ENCODE measurements at places on chromosomes 2 and 18.

DNA sequence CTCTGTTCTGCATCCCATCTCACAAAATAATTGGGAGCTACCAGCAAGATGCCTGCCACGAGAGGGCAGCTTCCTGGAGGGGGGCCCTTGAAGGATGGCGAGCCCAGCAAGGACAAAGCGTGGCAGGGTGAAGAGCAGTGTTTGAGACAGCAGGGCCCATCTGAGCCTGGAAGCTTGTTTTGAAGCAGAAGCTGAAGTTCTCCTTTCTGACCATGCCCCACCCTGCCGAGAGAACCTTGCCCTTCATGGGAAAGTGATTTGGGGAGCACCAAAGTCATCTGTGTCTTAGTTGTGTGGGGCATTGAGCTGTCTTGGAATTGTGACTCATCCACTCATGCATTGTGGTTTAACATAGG is 216.3 kb downstream of the BCL11A start:
- peak; percentile 40 for DNase-seq

GRCh38 chr2:219219784-219220532 is 1.2 kb upstream of the ABCB6 start:
- DNase-seq: no peak

DNA sequence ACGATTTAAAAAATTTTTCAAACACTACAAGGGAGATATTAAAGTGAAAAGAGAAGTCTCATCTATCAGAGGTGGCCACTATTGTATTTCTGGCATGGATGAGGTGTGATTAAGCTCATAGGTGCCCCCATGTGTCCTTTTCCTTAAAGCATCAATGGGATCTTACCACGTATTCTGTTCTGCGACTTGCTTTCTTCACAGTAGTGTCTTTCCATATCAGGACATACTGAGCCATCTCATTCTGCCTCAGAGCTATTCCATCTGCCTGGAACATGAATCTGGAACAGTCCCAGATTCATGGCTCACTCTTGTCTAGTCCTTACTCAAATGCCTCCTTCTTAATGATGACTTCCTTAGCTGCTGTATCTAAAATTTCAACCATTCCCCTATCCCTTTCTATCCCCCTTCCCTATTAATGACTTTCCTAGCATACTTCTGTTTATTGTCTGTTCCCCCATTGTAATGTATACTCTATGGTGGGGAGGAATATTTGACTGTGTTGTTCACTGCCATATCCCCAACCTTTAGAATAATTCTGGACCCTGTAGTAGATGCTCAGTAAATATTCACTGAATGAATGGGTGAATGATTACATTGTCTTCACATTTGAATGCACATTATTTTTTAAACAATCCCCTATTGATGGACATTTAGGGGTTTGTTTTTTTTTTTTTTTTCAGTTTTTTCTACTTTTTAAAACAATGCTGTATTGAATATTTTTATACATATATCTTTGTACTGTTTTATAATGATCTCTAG is 11.1 kb downstream of the STAMBP start:
- no peak for DNase-seq

DNA sequence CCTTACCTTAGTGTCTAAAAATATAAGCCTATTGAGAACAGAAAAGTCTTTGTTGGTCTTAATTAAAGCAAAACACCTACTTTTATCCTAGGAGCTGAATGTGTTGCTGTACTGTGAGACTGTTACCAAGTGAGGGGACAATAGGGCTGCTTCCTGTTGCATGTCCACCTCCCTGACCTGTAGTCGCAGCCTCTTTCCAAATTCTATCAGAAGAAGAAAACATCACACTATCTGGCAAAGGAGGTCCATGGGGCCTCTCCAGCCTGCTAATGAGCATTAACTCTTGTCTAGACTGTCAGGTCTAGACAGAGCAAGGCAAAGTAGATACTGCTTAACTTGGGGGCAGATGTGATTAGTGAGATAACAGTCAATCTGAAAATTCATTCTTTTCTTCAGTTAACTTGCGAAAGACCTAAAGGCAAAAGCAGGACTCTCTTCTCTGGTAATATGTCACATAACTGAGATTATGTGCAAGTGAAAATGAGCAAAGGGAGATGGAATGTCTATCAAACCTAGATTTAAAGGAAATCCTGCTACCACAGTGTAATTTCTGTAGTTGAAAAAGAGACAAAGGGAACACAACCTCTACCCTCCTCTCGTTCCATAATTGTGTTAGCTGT is 66.9 kb downstream of the CDH20 start:
- no peak for DNase-seq

GRCh38 chr2:202932425-202933138 is 20.5 kb downstream of the CARF start:
- DNase-seq: no peak

DNA sequence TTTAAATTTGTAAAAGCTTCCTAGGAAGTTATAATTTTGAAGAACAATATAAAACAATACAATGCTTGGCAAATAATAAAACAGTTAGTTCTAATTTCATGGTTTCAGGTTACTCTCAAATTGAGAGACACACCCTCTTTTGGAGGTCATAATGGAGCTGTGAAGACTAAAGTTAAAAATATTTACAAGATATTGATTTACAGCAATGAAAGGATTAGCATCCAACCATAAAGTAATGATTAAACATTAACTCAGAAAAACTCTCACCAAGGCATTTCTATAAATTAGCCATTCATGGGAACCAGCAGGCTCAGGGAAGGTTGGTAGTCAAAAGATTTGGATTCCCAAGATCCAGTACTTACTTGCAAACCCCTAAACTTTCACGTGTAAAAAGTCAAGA is 6.4 kb downstream of the DPP4 start:
- DNase-seq: no peak

- no peak for DNase-seq
These were observed 491.9 kb upstream of the CHAC2 start for GRCh38 chr2:53275743-53276142.

DNA sequence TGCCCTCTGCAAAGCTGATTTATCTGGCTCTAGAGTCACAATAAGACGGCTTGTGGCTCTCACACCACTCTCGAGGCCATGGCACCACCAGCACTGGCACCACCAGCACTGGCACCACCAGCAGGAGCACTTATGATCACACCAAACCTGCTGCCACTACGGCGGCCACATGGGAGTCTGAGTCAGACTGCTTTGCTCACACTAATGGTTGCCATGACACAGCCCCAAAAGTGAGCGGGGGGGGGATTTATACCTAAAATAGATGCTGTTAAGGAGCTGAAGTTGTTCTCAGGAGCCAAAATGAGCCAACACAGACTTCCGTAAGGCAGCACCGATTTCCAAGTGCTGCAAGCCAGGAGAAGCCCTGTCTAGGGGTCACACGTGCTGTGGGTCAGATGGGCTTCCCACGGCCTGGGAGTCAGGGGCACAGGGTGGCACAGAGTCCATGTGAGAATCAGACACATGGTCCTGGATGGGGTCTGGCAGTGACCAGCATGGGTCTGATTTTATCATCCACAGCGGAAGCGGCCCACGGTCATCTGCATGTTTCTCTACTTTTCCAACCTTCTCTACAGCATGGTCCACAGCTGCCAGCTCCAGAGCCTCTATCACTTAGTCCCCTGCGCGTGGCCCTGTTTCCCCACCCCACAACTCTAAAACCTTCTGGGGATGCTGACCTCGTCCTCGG is 16.7 kb downstream of the DNMT3A start:
- no peak for DNase-seq

GRCh38 chr2:172993931-172994717 is 81.5 kb upstream of the MAP3K20 start:
- DNase-seq: peak; percentile 10

All from left lung (tissue), 14 donors.